Activated naive CD4-positive, alpha-beta T cell treated with anti-CD3 and anti-CD28 coated beads for 36 hours (primary cell): ENCODE measurements at places on chromosomes 1 and 21. TPM values are rescaled to one million over a fixed set of nuclear protein-coding genes. Genes with fewer than 3 reads are reported as not detected.
A peak's percentile ranks its signal among the peaks of the same experiment; 100 is the strongest.

GRCh38 chr1:118039170-118039569 lies 109.6 kb downstream of the WDR3 start:
- DNase-seq: no peak

DNA sequence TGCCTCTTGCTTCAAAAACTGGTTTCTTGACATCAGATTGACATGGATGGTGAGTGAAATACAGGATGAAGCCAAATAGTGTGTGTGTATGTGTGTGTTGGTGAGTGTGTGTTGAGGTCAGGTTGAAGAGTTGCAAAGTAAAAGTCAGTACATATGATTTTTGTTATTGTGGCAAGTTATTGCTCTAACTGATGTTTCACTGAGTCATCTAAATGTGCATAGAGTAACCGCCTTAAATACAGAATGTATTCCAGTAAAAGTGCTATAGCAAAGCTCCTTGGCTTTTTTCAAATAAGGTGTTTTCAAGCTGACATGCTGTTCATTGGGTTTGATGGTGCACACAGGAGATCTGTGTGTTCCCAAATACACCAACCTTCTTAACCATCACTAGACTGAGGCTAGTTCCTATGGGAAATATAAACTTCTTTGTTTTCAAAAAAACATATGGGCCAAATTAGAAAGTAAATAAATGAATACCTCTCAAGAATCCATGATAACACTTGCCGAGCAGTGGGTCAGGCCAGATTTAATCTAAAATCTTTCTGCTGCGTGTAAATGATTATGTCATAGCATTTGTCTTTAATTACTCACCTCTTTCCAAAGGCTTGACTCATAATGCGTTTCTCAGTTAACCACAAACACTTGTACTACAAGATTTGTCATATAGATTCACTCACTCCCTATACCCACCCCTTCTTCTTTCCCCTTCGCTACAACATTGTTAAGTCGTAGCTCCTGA lies 151.1 kb downstream of the LYPLAL1 start:
- DNase-seq: peak; percentile 30

The LYPD8 gene
- not detected for total RNA-seq

GRCh38 chr21:23316190-23316589 lies 2291.1 kb downstream of the MRPL39 start:
- DNase-seq: no peak

DNA sequence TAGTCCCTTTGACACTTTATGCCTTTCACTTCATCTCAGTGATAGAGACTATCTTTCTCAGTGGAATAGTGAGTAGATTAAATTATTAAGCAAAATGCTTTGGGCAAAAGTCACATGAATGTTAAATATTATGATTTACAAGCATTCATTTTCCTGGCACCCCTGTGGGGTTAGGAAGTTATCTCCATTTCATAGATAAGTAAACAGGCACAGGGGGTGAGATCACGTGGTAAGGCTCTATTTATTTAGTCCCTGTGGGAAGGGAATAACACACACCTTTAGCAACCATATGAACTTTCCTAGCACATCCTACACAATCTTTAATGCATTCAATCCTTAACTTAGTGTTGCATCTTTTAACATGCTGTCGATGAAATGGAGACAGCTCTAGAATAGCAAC lies 12.3 kb downstream of the PSMB2 start:
- DNase-seq: no peak

DNA sequence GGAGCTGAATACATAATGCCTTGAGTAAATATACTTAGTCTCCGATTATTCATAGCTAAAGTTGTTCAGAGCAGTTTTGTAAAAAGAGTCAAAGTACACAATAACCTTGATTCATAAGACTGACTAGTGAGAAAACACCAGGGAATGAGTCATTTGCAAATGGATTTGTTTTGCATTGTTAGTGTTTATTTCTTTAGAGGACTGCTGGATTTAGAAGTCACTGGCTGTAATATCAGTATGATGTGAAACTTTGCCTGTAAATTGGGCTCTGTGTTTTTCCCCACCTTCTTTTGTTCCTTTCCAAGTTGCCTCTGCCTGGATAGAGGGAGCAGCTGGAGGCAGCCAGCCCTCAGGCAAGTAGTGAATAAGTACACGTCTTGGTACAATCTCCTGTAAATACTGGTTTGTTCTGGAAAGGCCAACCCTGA lies 474.7 kb downstream of the NUF2 start:
- DNase-seq: no peak

- DNase-seq: no peak
Measured at GRCh38 chr1:159152031-159152430, 19.4 kb upstream of the CADM3 start.

DNA sequence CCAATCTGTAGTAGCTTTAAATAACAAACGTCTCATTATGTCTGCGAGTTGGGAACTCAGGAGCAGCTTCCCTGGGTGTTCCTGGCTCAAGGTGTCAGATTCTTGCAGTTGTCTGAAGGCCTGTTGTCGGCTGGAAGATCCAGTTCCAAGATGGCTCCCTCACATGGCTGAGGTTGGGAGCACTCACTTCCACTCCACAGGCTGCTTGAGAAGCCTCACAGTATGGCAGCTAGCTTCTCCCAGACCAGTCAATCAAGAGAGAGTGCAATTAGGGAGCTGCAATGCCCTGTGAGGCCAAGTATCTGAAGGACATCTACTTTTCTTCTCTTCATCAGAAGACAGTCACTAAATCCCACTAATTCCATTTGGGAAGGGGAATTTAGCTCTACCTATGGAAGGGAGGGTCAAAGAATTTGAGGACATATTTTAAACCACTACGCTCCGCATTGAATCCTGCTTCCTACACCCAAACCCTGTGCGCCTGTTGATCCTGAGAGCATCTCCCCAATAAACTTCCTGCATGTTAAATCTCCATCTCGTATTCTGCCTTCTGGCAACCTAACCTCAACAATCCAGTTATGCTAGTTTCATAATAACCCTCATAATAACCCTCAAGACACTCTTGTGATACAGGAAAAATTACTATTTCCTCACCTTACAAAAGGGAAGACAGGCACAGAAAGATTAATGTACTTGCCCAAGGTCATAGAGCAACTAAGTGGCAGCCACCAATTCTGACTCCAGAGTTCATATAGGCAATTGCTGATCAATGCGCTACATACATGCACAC lies 3.6 kb upstream of the VPS26C start:
- DNase-seq: no peak
